ENCODE measurements at places on chromosomes 2 and 18.

DNA sequence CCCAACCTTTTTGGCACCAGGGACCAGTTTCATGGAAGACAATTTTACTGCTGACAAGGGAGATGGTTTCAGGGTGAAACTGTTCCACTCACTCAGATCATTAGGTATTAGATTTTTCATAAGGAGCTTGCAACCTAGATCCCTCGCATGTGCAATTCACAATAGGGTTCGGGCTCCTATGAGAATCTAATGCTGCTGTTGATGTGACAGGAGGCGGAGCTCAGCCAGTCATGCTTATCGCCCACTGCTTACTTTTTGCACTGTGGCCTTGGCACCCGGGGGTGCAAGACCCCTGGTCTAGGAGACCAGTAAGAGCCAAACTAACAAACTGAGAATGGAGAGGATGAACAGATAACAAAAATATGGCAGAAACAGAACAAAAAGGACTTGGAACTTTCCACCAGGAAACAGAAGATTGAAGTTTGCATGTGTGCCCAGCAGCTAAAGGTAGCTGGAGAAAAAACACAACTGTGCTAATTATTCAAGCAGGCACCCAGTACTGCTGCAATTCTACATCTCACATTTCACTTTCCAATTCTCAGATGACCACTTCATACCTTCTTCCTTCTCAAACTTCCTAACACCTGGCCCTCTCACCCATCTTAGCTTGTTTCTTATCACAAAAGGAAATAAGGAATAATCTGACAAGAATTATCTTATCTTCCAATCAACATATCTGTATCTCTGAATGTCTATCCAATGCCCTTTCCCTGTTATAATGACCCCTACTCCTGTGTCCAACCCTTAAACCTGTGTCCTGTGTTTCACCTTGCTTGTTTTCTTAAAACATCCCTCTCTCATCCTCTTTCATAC, 24.8 kb downstream of the SP3 start:
- DNase-seq, result no peak

GRCh38 chr2:95349568-95350322, 52.6 kb downstream of the KCNIP3 start:
- no peak for DNase-seq

GRCh38 chr2:227671170-227671905, 4.7 kb downstream of the SCYGR5 start:
- DNase-seq, result no peak

- DNase-seq, result no peak
These were observed 1326.0 kb downstream of the LRP1B start for GRCh38 chr2:140804700-140805260.

DNA sequence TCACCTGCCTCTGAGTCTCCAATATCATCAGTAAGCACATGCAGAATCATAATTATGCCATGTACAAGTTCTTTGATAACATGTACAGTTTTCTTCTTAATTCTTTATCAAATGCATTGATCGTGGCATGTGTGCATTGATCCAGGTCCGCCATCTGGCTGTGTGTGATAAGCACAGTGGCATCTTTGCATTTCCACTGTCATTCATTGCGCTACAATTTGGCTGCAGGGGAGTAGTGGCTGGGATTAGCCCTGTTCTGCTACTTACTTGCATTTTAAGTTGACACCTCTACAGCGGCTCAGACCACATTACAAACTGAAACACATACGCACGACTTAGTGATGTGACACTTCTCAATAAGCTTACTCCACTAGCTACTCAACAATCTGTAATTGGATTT, 83.6 kb upstream of the OTX1 start:
- no peak for DNase-seq

All from HFFc6 (cell line).